Ascending aorta (tissue), 2 donors: ENCODE measurements at places on chromosomes 3 and 15. TPM values are rescaled to one million over a fixed set of nuclear protein-coding genes. Genes with fewer than 3 reads are reported as not detected.

GRCh38 chr15:25783607-25784540 lies 79.3 kb downstream of the ATP10A start:
- no peak for DNase-seq
- no peak overlapping the region for H3K4me3 ChIP-seq
- no peaks in the 10 kb centered on the region for H3K27me3 ChIP-seq
- peaks cover 12% of the 10 kb centered on the region for H3K36me3 ChIP-seq
- H3K4me1 ChIP-seq = peaks cover 33% of the 10 kb centered on the region

DNA sequence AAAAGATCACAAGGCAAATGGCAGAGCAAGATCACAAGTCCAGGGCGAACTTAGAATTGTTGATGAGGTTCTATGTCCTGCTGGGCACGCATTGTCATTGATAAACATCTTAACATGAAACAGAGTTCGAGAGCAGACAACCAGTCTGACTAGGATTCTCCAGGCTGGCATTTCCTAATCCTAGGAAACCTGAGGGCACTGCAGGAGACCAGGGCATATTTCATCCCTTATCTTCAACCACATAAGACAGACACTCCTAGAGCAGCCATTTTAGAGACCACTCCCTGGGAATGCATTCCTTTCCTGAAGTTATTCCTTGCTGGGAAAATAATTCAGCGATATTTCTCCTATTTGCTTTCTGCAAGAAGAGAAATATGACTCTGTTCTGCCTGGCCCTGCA lies 1199.9 kb downstream of the SI start:
- no peak for DNase-seq
- H3K4me1 ChIP-seq = no peaks in the 10 kb centered on the region
- H3K36me3 ChIP-seq = no peaks in the 10 kb centered on the region
- no peaks in the 10 kb centered on the region for H3K27me3 ChIP-seq

FAM174B gene
- 5.2 TPM for total RNA-seq

GRCh38 chr3:166986000-166986399 lies 394.1 kb downstream of the ZBBX start:
- no peaks in the 10 kb centered on the region for H3K36me3 ChIP-seq
- DNase-seq = no peak
- H3K4me3 ChIP-seq = no peak overlapping the region
- H3K4me1 ChIP-seq = no peaks in the 10 kb centered on the region

- DNase-seq = no peak
- no peaks in the 10 kb centered on the region for H3K36me3 ChIP-seq
- no peaks in the 10 kb centered on the region for H3K27me3 ChIP-seq
- no peaks in the 10 kb centered on the region for H3K4me1 ChIP-seq
- no peak overlapping the region for H3K4me3 ChIP-seq
- no peak overlapping the region for H3K27ac ChIP-seq
Measured at GRCh38 chr3:46902188-46902631, 24.7 kb downstream of the PTH1R start.

DNA sequence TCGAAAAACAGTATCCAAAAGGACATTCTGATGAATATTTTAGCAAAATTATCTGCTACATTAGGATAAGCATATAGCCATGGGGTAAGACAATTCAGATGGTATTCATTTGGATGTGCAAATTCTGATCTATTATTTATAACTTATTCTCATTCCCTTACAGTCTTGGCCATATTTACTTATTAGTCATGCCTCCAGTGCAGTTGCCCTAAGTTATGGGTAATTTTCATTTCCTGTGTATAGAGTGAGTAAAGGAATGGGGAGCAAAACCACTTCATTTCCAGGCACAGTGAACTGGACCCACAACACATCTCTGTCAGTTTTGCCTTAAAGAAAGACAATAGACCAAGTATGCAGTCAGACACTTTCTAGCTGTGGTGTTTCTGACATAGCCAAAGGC lies 134.3 kb downstream of the POLQ start:
- H3K27me3 ChIP-seq = no peaks in the 10 kb centered on the region
- no peak overlapping the region for H3K27ac ChIP-seq
- H3K4me3 ChIP-seq = no peak overlapping the region
- H3K36me3 ChIP-seq = no peaks in the 10 kb centered on the region
- DNase-seq = no peak

- peaks cover 14% of the 10 kb centered on the region for H3K4me1 ChIP-seq
- no peaks in the 10 kb centered on the region for H3K27me3 ChIP-seq
- no peak overlapping the region for H3K4me3 ChIP-seq
- DNase-seq = no peak
- no peak overlapping the region for H3K27ac ChIP-seq
Measured at GRCh38 chr15:77001966-77002365, 7.0 kb downstream of the PSTPIP1 start.

SKOR1 gene
- total RNA-seq = not detected

SPINK8 gene
- total RNA-seq = not detected
